Stimulated activated CD4-positive, alpha-beta T cell treated with anti-CD3 and anti-CD28 coated beads, Interleukin-15, amount 100 ng/mL, for 24 hours (primary cell): ENCODE measurements at places on chromosomes 1 and 21.

DNA sequence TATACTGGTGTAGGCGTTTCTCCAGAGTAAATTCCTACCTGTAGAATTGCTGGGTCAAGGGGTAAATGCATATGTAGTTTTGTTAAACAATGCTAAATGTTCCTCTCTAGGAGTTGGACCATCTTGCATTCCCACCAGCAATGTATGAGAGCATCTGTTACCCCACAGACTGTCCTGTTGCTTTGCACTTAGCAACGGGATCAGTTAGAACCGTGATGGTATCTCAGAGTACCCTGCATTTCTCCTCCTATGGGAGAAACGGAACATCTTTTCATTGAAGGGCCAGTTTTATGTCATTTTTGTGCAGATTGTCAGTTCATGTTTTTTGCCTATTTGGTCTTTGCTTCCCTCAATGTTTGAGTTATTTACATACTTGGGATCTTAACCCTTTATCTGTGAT, 18.0 kb upstream of the RIPPLY3 start:
- no peak for DNase-seq

GRCh38 chr1:211335522-211336157, 9.0 kb downstream of the TRAF5 start:
- DNase-seq: no peak

DNA sequence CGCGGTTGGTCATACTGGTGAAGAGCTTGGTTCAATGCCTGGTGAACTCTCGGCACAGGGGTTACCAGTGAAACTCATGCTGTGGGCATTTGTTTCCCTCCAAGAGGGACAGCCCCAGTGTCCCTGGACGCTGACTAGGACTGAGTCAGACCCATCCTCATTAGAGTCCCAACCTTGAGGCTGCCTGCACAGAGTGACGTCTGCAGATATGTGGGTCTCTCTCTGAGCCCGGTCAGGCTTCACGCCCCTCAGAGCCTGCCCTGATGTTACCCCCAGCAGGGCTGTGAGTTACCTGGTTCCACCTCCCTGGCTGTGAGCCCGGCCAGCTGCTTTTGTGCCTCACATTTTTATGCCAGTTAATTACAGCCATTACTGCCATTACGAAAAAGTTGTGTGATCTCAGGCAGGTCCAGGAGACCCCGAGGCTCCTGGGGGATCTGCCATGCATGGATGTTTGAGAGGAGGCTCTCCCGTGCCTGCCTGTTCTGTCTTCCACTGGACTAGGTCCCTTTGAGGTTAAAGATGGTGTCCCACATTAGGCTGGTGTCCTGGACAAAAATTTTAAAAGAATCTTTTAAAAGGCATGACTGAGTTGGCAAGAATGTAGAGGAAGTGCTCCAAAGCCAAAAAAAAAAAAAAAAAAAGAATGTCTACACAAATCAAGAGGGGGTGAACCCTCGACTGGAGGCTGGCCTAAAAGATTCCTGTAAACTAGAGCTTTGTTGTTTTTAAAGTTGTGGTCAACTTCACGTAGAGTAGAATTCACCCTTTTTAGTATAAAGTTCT, 36.6 kb upstream of the PADI1 start:
- DNase-seq: no peak

GRCh38 chr1:88333086-88333695, 350.9 kb upstream of the PKN2 start:
- no peak for DNase-seq

- DNase-seq: peak; percentile 72
Observed at GRCh38 chr1:101291562-101292380, 55.0 kb downstream of the S1PR1 start.

DNA sequence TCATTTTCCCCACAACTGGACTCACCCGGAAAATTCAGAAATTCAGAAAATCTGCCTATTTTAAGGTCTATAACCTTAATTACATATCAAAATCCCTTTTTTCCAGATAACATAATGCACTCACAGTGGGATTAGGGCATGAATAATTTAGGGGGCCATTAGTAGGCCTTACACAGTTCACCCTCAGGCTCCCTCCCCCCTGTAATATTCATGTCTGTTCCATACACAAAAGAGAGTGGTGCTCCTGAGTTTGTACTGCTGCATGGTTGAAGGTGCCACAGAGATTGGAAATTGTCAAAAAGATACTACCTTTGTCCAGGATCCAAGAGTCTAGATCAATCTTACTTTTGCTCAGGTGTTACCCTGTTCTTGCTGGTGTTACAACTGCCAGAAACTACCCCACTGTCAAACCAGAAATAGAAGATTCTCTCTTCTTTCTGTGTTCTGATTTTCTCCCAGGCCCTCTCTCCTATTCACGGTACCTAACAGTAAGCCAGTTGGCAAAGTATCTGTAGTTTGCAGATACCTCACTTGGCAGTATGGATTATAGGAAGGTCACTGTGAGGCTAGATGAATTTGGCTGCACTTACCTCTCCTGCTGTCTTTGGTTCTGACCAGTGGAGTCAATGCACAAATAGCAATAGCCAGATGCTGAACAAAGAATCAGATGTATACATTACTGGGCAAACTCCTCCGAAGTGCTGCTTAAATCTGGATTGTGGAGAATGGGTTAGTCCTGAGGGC, 53.2 kb downstream of the C1orf198 start:
- DNase-seq: no peak

DNA sequence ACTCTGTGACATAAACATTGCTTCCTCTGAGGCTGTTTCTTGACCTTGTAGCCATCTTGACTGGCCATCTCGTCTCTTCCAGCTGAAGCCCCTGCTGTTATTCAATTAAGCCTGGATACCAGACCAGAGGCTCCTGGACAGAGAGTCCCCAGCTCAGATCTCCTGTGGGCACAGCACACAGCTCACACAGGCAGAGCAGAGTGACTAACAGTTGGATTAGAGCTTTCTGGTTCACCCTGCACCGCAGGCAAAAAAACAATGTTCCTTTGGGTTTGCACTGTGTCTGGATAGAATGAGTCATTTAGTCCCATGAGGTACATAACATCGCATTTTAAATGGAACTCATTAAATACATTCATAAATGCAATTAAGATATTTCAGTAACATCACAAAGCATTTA, 33.4 kb upstream of the USH2A start:
- no peak for DNase-seq

DNA sequence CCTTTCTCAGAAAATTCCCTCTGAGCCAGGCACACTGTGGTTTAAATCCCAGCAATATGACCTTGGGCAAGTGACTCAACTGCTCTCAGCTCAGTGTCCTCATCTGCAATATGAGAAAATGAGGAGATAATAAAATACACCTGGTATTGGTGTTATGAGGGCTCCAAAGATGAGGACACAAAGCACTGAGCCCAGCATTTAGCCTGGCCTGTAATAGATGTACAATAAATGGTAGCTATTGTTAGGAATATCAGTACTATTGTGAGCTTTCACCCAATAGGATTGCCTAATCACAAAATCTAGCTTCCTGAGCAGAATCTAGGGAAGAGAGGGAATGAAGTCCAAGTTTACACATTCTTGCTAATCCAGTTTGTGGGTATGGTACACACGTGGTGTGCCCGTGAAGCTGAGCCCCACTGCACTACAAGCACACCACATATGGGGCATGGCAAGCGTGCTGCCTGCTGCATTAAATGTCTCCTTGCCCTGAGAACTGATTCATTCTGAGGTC, 24.3 kb upstream of the SLC30A1 start:
- DNase-seq: no peak

DNA sequence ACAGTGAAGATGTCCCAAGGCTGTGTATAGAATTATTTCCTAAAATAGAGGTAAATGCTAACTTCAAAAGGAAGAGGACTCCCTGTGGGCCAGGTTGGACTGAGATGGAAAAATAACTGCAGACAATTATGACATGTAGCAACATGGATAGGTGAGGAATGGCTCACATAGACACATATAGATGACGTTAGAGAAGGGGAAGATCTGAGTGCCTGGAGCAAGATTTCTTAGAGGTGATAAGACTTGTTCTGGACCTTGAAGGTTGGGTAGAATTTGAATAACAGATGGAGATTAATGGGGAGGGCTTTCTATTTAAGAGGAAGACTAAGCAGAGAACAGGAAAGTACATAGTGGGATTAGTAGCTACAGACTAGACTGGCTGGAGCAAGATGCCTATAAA, 76.9 kb downstream of the C1orf21 start:
- no peak for DNase-seq
